ENCODE measurements at places on chromosomes 6 and 20.

DNA sequence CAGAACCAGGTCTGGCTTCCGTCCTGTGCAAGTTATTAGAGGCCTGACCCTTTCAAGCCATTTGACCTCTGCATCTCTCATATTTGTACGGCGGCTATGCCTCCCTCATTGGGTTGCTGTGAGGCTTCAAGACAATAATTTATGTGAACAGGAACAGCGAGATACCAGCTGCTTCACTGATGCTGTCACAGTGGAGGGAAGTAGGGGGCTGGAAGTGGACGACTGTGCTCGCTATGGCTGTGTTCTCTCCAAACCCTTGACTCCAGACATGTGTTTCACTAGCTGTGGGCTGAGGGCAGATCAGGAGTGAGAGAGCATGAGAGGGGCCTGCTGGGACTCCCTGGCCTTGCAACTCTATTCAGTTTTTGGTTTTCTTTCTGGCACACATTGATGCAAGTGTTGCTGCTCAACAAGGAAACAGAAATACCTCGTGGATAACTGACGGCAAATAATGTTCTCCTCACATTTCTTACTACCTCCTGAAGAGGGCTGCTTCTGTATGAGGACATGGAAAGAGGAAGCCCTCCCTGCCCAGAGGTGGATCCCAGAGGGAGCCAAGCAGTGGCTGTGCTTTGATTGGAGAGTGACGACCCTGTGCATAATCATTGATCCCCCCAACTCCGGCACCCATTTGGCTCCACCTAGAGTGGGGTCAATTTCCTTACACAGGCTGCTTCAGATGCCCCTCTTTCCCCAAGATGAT lies 34.7 kb upstream of the SCP2D1 start:
- no peak for DNase-seq

DNA sequence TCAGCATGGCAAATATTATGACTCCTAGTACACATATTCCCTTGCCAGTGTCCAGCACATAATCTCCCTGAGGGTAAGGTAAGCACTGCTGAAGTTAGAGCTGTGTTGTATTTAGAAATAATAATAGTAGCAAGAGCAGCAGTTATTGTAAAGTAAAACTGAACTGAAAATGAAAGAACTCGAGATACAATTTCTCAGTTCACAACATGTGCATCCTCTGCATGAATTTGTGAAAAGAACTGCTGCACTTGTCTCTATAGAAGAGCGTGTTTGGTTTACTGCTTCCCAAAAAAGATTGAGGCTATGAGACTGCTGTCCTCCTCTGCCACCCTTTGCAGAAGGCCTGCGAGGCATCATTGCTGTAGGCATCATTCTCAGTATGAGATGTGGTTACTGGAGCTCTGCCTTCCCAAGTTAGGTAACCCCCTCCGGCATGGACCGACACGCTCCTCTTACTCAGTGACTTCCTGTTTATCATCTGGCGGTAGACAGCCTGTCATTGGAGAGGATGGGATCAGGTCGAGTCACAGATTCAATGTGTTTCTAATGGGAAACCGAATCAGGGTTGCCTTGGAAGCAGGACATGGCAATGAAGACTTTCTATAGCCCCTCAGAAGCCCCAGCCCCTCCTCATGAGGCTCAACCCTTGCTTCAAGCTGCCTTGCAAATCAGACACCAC lies 48.1 kb downstream of the SLC24A3 start:
- DNase-seq, result no peak

GRCh38 chr20:36491901-36492617 lies 49.3 kb upstream of the MYL9 start:
- DNase-seq, result peak; percentile 35

DNA sequence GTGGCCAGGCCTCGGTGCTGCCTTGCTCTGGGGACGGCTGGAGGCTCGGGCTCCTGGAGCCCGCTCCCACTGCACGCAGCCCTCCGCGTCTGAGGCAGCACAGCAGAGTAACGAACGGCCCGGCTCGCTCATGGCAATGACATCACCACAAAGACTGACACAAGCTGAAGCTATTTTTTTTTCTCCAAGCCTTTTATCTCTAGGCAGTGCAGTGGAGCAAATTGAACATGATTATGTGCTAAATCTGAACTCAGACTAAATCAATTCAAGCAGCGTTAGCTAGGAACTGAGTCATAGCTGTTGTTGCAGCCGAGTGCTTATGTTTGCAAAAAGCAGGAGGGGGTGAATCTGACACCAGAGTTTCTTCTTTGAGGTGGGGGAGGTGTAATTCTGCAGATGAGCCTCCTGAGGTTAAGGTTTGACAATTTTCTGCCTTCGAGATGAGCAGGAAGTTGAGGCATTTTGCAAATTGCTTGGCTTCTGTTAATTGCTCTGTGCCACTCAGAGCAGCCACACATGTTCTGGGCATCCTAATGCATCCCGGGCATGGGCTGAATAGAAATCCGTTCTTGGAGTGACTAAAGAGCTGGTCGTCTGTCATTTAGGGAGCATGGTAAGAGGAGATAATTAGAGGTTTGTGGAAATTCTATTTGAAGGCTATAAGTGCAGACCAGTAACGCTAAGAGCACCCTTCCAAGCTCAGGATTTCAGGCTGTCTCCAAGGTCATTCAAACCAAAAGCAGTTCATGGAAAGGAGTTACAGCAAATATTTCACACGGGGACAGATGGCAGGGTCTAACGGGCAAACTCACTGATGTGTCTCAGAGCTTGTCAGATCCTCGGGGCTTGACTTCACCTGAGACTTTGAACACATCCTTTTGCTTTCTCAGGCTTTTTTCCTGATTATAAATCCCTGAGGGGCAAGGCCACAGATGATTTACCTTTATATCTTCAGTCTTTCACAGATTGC lies 155.1 kb upstream of the ENPP5 start:
- no peak for DNase-seq

GRCh38 chr6:135116571-135116970 lies 61.9 kb upstream of the HBS1L start:
- DNase-seq, result no peak

- no peak for DNase-seq
These were observed 109.0 kb downstream of the GJA10 start for GRCh38 chr6:90003069-90003795.

Data from stimulated activated CD4-positive, alpha-beta T cell treated with anti-CD3 and anti-CD28 coated beads, Interleukin-12 subunit alpha, Interleukin-12 subunit beta, amount 100 ng/mL, for 4 hours (primary cell).